ENCODE measurements at places on chromosomes 5 and 9.

DNA sequence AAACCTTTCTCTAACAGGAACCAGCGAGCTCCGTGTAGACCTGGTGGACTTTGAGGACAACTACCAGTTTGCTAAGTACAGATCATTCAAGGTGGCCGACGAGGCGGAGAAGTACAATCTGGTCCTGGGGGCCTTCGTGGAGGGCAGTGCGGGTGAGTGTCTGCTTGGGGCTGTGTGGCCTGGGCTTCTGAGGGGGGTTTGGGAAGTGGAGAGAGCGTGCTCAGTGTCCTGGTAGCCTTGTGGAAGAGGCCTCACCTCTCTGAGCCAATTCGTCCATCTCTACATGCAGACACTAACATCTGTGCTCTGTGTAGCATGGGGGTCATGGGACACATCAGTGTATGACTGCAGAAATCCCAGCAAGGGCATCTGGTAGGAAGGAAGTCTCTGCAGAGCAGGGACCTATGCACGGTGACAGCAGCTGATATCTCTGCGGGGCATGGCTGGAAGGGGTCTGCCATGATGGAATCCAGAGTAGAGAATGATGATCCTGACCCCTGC is 5.9 kb downstream of the FCN2 start:
- no peak for DNase-seq

GRCh38 chr9:136110082-136111061 is 8.3 kb downstream of the TMEM250 start:
- no peak for DNase-seq

DNA sequence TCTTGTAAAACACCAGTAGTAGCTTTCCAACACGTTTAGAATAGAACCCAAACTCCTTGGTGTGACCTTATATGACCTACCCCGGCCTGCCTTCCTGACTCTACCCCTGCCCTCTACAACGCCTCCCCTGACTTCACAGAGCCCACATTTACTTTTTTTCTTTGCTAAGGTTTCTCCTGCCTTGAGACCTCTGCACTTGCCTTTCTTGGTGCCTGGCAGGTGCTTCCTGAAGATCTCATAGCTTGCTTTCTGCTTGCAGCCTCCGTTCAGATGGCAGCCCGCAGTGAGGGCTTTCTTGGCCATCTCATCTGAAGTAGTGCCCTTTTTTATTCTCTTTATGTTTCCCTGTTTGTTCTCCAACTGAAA is 24.3 kb downstream of the NUP214 start:
- no peak for DNase-seq

DNA sequence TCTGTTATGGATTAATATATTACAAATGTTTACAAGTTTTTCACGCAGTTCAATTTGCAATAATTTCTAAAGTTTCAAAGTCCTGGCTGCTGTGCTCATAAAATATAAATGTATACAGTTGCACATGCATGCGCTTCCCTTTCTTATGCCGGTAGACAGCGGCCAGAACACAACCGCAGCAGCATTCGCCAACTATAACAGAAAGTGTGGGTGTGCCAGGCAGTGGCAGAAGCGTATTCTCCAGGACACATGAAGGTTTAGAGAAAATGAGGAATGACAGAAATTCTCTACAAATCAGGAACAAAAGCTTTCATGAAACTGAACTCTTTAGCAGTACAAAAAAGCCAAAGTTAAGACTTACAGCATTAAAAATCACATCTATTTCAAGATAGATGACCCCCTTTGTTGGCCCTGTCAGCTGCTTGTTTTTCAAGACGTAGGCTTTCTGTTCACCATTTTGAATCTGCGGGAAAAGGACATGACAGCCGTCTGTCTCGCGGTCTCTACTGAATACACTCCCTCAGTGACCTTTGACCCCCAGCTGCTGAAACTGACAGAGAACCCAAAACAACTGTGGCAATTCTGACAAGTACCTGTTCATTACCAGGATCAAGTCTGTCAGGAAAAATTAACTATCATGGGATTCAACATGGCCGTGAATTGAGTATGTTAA is 252.2 kb downstream of the SLF1 start:
- DNase-seq = no peak

- DNase-seq = no peak
Observed at GRCh38 chr5:68344447-68345111, 129.0 kb downstream of the PIK3R1 start.

DNA sequence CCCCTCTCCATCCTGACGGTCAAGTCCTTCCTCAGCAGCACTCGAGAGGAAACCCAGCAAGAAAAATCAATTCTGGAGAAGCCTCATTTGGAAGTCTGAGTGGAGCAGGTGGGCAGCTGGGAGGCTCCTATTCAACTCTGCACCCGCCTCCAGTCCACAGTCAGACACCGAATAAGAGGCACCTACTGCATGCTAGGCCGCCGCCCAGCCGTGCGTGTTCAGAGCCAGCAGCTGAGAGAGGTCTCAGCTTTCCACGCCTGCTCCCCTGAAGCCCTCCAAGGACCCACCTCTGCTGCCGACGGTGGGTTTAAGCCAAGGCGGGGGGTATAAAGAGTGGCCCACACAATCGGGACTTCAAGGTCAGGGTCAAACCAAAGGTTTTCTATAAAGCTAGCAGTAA is 41.9 kb downstream of the VAV2 start:
- no peak for DNase-seq

GRCh38 chr9:124270504-124271335 is 13.0 kb downstream of the NEK6 start:
- no peak for DNase-seq

- no peak for DNase-seq
Observed at GRCh38 chr9:93128011-93128714, 5.9 kb downstream of the NINJ1 start.

- no peak for DNase-seq
Observed at GRCh38 chr5:65914641-65915196, 11.7 kb upstream of the ERBIN start.

GRCh38 chr5:28779161-28779754 is 1740.9 kb upstream of the CDH9 start:
- peak; percentile 5 for DNase-seq
